ENCODE measurements at places on chromosomes 13 and 19.

DNA sequence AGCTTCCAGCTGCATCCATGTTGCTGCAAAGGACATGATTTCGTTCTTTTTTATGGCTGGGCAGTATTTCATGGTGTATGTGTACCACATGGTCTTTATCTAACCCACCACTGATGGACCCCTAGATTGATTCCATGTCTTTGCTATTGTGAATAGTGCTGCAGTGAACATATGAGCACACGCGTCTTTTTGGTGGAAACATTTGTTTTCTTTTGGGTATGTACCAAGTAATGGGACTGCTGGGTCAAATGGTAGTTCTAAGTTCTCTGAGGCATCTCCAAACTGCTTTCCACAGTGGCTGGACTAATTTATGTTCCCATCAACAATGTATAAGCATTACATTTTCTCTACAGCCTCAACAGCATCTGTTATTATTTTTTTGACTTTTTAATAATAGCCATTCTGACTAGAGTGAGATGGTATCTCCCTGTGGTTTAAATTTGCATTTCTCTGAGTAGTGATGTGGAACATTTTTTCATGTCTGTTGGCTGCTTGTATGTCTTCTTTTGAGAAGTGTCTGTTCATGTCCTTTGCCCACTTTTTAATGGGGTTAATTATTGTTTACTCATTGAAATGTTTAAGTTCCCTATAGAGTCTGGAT is 6.8 kb upstream of the UBE2L5 start:
- DNase-seq = no peak

DNA sequence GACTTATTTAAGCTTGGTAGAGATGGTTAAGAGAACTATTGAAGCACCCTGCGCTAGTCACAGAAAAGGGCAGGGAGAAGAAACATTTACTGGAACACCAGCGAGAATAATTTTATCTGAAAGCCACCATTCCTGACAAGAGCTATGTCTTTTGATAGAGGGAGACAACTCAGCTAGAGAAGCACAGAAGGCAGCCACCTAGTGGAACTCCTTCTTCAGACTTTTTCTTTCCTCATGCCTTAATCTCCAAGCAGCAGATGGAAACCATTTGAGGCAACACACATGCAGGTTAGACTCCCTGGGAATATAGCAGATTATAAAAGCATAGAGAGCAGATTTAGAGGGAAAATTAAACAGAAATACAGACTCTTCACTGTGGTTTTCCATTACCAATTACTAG is 813.4 kb downstream of the SLITRK6 start:
- DNase-seq = no peak

GRCh38 chr13:70959035-70959775 is 851.0 kb upstream of the KLHL1 start:
- DNase-seq = no peak

- DNase-seq = no peak
Observed at GRCh38 chr19:39139971-39140453, 14.4 kb downstream of the PAK4 start.

- DNase-seq = no peak
Observed at GRCh38 chr19:29695765-29696564, 19.1 kb downstream of the C19orf12 start.

DNA sequence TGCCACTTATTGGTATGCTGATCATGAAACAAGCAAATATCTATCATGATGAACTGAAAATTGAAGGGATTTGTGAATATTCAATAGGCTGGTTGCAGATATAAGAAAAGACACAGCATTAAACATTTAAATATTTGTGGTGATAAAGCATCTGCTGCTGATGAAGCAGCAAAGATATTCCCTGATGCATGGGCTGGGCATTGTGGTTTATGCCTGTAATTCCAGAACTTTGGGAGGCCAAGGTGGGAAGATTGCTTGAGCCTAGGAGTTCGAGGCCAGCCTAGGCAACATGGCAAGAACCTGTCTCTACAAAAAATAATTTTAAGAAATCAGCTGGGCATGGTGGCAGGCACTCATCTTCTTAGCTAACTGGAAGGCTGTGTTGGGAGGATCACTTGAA is 54.5 kb downstream of the GPR180 start:
- DNase-seq = no peak

GRCh38 chr13:32983058-32983457 is 33.2 kb upstream of the KL start:
- DNase-seq = no peak

DNA sequence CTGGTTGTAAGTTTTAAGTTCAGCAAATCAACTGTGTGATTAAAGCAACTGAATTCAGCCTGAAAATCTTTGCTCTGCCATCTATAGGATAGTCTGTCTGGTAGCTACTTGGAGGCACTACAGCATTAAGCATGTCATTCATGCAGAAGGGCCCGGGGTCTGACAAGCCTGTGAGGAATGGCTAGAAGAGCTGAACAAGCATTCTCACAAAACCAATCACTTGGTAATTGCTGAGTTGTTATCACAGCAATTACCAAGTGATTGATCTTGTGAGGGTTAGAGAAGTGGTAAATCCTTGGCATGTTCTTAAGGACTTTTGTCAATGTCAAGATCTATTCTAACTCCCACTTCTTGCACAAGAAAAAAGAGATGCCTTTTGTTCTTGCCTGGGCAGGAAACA is 356.1 kb downstream of the FGF14 start:
- peak; percentile 95 for DNase-seq

GRCh38 chr13:31922724-31923123 is 108.8 kb upstream of the FRY start:
- no peak for DNase-seq

- no peak for DNase-seq
Observed at GRCh38 chr13:40581277-40581579, 85.2 kb downstream of the FOXO1 start.

DNA sequence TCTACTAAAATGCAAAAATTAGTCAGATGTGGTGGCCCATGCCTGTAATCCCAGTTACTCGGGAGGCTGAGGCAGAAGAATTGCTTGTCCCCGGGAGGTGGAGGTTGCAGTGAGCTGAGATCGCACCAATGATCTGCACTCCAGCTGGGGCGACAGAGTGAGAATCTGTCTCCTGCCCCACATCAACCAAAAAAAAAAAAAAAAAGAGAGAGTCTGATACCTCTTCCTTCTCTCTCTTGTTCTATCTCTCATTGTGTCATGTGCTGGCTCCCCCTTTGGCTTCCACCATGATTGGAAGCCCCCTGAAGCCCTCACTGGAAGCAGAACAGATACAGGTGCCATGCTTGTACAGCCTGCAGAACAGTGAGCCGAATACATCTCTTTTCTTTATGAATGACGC is 20.4 kb downstream of the CLEC11A start:
- DNase-seq = no peak

DNA sequence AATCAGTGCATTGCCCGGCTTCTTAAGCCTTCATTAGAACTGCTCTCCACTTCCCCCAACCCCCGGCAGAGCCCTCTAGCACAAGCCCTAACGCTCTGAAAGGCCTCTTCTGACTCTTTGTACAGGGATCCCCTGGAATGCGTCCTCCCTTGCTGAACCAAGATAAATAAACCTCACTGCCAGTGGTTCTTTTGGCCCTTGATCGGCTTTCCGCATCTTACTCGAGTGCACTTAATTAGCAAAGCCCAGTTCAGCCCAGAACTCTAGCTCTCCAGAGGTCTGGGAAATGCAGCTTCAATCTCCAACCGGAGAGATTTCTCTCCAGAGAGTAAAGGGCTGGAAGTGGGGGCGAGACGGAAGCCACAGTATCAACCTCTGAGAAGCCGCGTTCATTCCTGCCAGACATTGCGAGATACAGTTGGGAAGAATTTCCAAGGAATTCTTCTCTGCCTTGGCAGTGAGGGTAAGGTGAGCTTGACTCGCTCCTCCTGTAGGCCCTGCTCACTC is 8.7 kb upstream of the ZNF444 start:
- DNase-seq = peak; percentile 79

DNA sequence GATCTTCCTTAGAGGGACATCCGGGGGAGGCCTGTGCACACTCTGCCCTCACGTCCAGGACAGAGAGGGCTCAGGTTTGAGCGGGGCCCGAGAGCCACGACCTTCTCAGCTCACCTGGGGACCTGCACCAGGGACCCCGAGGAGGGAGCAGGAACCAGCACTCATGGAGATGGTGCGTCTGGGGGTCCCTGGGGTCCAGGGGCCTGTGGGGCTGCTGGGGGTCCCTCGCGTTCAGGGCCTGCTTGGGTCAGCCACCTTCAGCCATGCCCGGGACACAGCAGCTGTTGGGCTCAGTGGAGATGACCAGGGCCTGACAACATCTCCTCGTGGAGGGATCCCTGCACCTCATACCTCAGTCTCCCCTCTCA is 47.1 kb downstream of the TMEM255B start:
- no peak for DNase-seq

DNA sequence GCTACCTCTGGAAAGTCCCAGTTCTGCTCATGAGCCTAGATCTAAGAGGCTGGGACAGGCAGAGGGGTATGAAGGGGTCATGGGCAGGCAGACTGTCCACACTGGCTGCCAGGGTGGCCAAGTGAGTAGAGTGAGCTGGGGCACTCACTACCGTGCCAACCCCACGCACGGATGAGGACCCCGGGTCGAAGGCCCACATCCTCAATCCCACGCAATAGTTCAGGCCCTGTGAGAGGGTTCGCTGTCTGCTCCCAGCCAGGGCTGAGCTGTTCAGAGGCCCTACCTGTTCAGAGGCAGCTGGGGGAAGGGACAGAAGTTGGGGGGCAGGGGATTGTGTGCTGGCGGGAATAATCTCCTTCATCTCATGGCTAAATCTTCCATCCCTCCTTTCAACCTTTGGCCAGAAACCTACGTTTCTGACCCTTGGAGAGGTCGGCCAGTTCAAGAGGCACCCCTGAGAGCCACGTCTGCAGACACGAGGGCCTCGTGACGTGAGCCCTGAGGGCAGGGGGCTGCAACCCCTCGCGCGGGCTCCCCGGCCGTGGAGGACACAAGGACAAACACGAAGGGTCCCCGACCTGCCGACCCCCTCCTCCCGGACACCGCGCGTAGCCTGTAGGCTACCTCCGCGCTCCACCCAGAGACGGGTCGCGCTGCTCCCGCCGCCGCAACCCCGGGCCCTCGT is 1.0 kb upstream of the RPS5 start:
- peak; percentile 13 for DNase-seq

- DNase-seq = no peak
Observed at GRCh38 chr13:79458436-79458835, 22.5 kb upstream of the NDFIP2 start.

- DNase-seq = no peak
Observed at GRCh38 chr19:55777528-55777927, 8.6 kb downstream of the RFPL4AL1 start.

- no peak for DNase-seq
Observed at GRCh38 chr13:38417727-38418126, 68.1 kb downstream of the UFM1 start.

GRCh38 chr13:20142023-20142926 is 18.6 kb downstream of the GJA3 start:
- DNase-seq = no peak

DNA sequence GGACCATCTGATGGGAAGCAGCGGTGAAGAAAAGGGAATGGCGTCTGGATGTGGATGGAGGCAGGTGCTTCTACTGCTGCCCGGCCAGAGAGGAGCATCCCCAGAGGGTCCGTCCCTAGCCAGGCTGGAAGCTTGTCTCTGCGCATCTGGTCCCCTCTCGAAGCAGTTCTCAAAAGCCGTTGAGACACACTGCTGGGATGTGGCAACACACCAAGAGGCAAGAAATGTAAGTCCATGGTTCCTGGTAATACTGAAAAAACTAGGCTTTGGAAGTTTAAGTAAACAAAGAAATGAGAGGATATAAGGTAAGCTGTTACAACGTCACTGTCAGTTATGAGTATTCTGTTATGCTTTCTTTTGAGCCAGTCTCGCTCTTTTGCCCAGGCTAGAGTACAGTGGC is 15.1 kb upstream of the FFAR2 start:
- DNase-seq = no peak

DNA sequence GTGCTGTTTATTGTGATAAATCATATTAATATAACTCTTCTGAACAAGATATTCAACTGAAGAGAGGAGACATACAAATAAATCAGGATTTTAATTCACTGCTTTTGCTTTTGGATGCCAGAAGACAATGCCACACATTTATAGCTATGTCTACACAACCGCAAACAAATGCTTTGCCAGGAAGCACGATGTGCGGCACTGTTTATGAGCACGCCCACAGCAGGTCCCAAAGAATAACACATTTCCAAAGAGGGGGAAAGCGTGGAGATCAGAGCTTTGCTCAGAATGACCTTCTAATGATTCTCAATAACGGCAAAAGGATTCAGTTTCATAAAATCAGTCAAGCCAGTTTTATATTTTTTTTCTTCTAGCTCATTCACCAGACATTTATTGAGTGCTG is 16.7 kb downstream of the FAM216B start:
- DNase-seq = no peak

DNA sequence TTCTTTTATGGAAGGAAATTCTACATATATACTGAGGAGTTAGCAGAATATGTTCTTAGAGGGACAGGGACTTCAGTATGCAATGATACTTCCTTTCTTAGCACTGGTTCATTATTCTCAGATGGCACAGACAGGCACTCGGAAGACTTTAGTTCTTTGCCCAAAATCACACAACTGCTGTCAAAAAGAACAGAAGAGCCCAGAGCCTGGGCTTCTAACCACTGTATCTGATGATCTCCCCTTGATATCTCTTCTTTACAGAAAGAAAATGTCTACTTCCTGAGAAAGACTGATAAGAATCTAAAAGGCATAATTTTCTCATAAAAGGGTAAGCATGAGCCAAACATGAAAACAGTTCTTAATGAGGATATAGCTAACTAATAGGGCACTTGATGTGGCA is 2034.2 kb upstream of the PRR20A start:
- no peak for DNase-seq

DNA sequence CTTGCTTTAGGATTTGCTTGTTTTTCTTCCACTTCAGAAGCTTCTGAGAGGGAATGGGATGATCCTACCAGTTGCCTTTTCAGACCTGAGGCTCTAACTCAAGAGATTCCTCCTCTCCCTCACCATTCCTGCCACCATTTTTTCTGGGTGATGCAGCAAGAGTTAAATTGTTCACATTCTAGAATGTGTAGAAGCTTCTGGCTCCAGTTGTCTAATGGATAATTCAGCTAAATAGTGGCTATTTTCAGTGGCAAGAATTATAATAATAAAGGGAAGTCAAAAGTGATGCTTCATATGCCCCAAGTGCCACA is 20.9 kb downstream of the BBC3 start:
- DNase-seq = no peak

DNA sequence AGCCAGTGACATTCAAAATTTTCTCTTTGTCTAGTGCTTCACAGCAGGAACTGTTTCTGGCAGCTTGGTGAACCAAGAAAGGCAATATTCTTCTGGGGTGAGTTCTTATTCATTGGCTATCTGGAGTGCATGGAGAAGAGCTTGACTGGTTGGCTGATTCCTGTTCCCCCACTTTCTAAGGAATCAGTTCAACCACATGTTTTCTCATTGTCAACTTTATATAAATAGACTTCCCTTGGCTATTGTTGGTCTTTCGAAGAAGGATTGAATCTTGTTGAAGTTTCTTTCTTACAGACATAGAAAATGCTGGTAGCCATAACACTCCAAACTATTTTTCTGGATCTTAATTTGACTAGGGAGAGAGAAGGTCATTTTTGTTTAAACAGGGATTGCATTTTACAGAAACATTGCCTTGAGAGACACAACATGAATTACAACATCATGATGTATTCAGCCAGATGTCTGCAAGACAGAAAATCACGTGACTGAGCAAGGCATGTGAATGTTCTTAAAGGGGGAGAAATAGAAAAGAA is 85.2 kb downstream of the EDNRB start:
- DNase-seq = no peak

Data from DMS79 treated with DMSO at 0.1 percent for 48 hours (cell line).